CD14-positive monocyte (primary cell): ENCODE measurements at places on chromosomes 13 and 19.

GRCh38 chr13:74661851-74662250 lies 527.6 kb upstream of the KLF12 start:
- DNase-seq = no peak

DNA sequence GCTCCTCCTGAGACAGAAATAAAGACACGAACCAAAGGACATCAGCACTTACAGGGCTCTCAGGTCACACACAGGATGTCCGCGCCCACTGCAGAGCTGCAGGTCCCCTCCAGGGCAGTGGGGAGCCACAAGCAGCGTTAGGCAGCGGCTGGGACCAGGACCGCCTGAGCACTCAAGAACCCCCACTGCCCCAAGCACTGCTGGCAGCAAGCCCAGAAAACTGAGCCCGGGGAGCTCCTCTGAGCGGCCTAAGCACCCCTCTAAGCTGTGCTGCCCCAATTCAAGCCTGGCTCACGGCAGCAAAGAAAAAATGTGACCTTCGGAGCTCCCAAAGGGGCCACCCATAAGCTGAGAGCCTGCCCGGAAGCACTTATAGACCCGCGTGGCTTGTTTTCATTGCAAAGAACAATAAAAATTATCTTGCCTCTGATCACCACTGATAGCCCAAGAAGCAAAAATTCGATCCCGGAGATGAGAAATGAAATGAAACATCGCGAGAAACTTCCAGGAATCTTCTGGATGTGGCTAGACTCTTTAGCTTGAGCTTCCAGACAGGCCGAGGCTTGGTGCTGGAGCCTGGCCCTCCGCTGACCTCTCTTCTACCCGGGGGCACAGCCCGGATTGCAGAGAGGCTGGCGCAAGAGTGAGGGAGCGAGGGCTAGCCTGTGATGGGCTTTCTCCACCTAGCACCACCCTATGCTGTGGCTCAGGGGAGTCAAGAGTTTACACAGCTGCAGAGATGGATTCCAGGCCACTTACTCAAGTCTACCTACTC lies 6.3 kb downstream of the DPP9 start:
- DNase-seq = no peak

DNA sequence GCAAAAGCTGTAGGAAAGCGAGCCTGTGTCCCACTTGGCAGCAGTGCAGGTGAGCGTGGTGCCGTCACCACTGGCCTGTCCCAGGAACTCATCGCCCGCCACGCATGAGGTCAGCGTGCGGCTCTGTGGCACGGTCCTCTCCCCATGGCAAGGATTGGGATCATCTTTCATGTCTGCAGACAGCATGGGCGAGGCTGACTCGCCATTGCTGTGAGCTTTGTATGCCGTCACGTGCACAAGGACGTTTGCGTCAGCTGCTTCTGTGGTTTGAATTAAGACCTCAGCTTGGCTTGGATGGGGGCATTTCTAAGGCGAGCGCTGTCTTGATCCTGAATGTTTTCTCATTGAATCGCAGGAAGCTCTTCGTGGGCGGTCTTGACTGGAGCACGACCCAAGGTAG lies 9.8 kb downstream of the DAZAP1 start:
- DNase-seq = no peak

GRCh38 chr13:76210262-76210661 lies 574.1 kb downstream of the LMO7 start:
- no peak for DNase-seq

GRCh38 chr13:54682184-54682583 lies 1653.6 kb downstream of the OLFM4 start:
- DNase-seq = no peak

- DNase-seq = no peak
Measured at GRCh38 chr13:80177327-80177726, 163.6 kb downstream of the SPRY2 start.

DNA sequence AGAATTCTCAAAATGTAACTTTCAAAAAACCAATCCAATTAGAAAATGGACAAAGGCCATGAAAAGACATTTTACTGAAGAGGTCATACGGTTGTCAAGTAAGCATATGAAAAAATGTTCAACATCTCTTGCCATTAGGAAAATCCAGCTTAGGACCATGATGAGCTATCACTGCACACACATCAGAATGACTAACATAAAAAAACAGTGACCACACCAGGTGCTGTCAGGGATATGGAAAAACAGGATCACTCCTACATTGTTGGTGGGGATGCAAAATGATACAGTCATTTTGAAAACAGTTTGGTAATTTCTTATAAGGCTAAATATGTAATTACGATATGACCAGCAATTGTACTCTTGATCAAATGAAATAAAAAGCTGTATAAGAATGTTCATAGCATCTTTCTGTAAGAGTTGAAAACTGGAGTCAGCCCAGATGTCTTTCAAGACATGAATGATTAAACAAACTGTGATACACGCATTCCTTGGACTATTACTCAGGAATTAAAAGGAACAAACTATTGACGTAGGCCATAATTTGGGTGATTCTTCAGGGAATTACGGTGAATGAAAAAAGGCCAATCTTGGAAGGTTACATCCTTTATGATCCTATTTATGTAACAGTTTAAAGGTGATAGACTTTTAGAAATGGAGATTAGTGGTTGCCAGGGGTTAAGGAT lies 26.9 kb upstream of the RCBTB2 start:
- DNase-seq = no peak
